ENCODE measurements at places on chromosomes 1 and 21. TPM values are rescaled to one million over a fixed set of nuclear protein-coding genes. Genes with fewer than 3 reads are reported as not detected.

Gene SON
- 376 TPM for polyA plus RNA-seq

Gene ENSA
- polyA plus RNA-seq = 247 TPM

Gene ORC1
- polyA plus RNA-seq = 8.6 TPM

Gene RPTN
- polyA plus RNA-seq = not detected

Gene CRYAA
- polyA plus RNA-seq = not detected

Gene TMCC2
- 7.2 TPM for polyA plus RNA-seq

Gene ST6GALNAC3
- polyA plus RNA-seq = 81.9 TPM

All from renal pelvis (tissue), 12 donors.